Erythroblast (primary cell): ENCODE measurements at places on chromosomes 12 and 14.

GRCh38 chr12:98469109-98469508 is 46.3 kb upstream of the TMPO start:
- no peak for DNase-seq

DNA sequence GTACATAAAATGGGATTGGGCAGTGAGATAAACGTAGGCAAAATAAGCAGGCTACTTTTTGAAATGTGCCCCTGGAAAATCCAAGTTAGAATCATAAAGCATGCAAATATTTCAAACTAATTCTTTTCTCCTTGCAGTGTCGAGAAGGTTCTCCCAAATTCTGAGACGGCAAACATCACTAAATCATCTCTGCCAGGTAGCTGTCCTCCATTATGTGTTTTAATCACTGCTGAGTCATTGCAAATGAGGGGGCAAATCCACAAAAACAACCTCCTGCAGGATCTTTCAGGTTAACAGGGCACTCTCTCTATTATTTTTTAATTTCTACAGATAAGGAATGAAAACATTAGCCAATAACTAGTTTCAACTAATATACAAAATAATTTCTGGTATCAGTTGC is 63.2 kb upstream of the RIC8B start:
- no peak for DNase-seq

GRCh38 chr14:61379639-61380184 is 58.3 kb downstream of the PRKCH start:
- no peak for DNase-seq

DNA sequence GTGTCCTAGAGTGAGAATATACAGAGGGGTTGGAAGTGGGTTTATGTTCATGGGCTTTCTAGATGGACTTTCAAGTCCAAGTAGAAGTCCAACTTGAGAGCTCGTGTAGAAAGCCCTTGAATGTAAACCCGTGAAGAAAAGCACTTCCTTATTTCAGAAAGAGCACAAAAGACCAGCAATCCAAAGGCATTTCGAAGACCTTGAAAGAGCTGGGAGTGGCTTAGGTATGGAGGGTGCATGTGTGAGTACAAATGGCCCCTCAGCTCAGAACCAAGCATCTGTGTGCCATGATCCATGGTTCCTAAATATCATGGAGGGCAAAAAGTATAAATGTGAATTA is 160.7 kb downstream of the ETV6 start:
- DNase-seq = no peak

DNA sequence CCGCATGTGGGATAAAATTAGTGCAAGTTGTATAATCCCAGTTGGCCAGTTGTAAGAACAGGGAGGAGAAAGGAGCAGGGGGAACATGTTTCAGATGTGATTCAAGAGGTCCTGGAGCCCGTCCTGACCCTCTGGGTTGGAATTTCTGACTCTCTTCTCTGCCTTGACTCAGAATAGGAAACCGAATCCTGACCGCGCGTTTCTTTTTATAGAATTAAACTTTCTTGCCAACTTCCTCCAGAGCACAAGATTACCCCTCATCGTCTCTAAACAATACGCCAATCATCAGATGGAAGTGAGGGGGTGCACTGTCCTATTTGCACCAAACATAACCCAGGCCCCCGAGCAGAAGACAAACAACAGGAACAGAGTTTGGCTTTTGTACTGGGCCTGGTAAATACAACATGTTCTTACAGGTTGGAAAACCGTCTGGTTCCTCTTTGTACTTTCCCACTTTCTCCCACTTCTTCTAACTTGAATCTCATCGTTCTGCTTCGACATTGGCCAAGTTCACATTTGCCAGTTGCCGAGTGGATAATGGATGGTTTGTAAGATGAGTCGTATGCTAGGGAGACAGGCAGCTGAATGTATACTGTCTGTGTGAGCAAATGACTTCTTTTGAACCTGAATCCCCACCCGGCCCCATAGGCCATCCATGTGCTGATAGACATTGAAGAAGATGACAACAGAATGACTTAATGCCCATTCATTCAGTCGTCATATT is 42.6 kb upstream of the MED13L start:
- no peak for DNase-seq

DNA sequence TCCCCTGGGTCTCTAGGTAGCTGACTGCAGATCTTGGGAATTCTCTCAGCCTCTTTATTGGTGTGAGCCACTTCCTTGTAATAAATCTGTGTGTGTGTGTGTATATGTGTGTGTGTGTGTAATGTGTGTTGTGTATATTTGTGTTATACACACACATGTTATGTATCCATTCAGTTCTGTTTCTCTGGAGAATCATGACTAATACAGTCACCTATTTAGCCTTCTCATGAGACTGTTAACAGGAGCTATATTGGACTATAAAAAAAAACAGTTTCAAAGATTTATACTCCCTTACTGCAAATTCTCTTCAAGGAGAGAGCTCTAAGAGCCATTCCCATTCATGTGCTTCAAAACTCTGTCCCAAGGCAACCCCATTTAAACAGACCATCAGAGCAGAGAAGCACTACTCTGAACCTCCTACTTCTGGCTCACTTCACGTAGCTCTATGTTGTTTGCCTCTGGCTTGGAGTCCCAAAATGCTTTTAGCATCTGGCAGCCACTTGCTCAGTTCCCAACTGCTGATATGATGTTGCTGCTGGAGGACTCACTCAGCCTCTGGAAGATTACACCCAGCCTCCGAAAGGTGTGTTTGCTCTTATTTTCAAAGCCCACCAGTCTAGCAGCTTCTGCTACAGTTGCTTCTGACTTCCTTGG is 48.7 kb upstream of the KITLG start:
- DNase-seq = no peak

DNA sequence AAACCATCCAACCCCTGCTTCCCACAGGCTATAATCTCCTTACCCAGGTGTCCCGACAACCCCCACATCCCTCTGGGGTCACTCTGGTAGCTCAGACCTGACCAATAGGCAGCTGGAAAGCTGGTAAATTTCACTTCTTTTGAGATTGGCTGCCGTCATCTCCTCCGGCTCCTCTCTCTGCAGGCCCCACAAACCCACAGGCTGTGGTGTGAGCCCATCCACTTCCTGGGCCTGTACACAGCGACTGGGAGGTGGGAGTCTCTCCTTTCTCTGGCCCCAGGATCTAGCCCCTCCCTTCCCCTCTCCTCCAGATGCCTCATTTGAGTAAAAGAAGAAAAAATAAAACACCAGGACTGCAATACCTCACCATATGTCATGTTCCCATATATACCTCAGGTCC is 709 bp downstream of the INHBC start:
- DNase-seq = no peak

- DNase-seq = peak; percentile 5
Measured at GRCh38 chr12:22627371-22627770, 2.4 kb downstream of the ETNK1 start.

DNA sequence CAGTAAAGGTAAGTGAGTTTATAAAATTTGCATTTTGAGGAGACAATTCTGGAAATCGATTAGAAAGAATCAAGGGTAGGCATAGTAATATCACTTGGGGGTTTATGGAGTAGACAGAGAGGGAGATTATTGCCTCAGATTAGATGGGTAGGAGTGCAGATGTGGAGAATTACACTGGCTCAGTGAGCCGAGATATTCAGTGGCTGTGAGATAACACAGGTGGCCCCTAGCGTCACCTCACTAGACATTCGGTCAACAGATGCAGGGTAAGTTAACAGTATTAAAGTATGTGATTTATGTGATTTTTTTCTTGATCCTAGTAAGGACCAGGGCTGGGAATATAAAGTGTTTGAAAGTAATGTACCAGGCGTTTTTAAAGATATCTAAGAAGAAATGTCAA is 39.6 kb upstream of the KLRD1 start:
- DNase-seq = no peak

- DNase-seq = no peak
Measured at GRCh38 chr12:13167226-13167625, 29.3 kb upstream of the EMP1 start.

DNA sequence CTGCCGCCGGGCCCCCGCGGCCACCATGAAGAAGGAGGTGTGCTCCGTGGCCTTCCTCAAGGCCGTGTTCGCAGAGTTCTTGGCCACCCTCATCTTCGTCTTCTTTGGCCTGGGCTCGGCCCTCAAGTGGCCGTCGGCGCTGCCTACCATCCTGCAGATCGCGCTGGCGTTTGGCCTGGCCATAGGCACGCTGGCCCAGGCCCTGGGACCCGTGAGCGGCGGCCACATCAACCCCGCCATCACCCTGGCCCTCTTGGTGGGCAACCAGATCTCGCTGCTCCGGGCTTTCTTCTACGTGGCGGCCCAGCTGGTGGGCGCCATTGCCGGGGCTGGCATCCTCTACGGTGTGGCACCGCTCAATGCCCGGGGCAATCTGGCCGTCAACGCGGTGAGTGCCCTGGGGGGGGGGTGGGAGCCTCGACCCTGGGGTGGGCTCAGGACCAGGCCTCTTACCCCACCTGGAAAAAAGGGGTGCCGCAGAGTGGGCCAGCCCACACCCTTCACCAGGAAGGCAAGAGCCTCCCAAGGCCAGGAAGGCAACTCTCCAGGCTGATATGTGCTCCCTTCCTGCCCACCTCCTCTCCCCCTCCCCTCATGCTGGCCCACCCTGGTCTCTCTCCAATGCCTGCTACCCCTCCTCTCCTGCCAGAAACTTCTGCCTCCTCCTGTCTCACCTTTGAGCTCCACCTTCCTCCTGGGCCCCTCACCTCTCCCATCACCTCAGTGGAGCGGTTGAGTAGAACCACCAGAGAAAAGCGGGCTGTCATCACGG is 507 bp downstream of the AQP5 start:
- DNase-seq = no peak

DNA sequence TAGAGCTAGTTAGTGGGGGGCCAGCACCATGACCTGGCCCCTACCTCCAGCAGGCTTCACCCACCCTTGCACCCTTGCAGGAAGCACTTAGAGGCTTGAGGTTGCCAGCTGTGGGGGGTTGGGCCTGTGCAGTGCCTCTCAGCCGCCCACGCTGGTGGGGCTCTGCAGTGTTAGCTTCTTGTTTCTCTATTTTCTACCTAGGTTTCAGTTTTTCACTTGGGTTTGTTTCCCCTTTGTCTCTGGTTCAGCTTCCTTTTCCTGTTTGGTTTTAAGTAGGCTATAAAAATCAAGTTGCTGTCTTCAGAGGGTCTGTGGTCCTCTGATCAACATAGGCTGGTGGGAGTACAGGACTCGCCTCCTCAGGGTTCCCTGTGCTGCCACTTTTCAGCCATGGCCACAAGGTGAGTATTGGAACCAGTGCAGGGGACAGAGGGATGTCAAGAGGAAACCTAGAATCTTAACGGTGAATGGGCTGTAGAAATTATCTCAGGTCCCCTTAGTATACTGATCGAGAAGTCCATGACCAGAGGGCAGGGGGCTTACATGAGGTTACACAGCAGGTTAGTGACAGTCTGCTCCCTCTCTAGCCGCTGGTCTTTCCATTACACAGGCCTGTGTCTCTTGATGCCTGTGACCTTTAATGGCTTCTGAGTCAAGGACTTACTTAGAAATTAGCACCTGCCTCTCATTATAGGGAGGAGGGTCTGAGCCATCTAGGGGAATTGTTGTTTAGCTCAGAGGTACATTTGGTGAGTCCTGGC is at the start of gene EVL:
EVL (plus strand) TSS at position 312 of the 761 bp plus-strand sequence; CDS start at position 391, 79 bp downstream.
- DNase-seq = peak; percentile 19

DNA sequence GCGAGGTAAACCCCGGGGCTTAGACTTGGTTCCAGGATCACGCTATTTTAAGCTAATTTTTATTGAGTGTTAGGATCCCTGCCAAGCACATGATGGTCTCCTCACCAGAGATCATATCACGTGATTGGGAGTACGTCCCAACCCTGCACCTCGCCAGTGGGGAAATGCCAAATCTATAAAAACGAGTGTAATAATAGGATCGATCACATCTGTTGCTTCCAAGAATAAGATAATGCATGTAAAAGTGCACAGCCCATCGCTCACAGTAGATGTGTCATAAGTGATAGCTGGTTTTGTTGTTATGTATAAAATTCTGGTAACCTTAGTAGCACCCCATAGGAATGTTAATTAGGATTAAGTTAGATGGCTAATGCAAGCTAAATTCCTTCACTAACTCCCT is 581.0 kb upstream of the TMEM132C start:
- no peak for DNase-seq

DNA sequence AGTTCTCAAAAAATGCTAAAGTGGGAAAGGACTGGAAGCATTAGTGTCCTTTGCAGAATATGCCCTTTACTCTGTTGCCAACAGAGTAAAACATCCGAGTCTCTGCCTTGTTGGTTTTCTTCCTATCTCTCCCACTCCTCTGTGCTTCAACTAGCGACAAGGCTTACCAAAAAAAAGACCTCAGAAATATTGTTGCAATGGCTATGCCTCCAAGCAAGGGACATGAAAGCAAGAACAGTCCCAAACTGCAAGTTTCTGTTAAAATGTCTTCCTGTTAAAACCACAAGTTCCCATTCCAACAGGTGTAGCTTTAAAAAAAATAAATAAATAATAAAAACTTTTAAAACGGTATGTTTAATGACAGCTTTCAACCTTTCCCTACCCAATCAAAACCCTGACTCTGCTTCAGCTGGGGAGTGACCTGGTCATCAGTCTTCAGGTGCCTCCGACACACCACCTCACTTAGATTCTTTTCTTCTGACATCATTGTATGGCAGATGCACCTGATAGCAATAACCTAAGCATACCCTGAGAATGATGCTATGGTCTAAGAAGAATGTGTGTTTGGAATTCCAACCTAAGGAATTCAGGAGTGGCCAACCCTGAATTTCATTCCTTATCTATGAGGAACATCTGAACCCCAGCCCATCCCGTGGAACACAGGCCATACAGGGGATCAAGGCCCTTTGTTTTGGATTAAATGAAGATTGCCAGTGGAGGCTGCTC is 81.0 kb downstream of the RPS29 start:
- no peak for DNase-seq
